SJSA1 (cell line): ENCODE measurements at places on chromosomes 7 and 10. TPM values are rescaled to one million over a fixed set of nuclear protein-coding genes. Genes with fewer than 3 reads are reported as not detected.

- DNase-seq, result peak; percentile 40
These were observed 16.4 kb upstream of the ABCA13 start for GRCh38 chr7:48154792-48155413.

The P4HA1 gene
- total RNA-seq, result 100 and 103 TPM in 2 replicates

GRCh38 chr10:11165591-11166543 is 148.2 kb downstream of the CELF2 start:
- DNase-seq, result no peak

DNA sequence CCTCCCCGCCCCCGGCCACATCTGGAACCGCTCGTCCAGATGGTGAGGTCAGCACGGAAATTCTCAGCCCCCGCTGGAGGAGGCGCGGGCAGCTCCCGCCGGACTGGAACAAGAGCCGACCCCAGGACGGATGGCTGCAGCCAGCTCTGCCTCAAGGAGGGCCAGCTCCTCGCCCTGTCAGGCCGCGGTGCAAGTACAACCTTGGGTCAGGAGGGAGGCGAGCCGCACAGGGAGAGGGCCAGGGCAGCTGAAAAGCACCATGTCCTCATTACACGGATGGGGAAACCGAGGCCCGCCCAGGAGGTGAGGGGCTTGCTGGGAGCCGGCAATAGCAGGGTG is 3.8 kb upstream of the GRIFIN start:
- no peak for DNase-seq

DNA sequence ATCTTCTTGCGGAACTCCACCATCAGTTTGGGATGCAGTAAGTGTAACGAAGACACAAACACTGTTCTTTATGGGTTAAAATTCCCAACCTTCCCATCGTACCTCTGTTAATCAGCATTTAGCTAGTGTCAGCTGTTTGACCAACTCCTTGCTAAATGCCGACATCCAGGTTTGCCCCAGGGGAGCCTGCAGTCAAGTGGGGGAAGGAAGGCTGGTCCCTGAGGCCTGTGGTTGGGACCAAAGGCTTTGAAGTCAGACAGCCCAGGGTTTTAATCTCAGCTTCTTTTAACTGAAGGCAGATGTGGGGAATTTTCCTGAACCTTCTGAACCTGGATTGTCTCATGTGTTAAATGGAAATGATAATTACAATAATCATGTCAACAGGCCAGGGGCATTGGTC is 443.7 kb downstream of the GLRX3 start:
- no peak for DNase-seq

The C10orf95 gene
- not detected in 2 replicates for total RNA-seq

DNA sequence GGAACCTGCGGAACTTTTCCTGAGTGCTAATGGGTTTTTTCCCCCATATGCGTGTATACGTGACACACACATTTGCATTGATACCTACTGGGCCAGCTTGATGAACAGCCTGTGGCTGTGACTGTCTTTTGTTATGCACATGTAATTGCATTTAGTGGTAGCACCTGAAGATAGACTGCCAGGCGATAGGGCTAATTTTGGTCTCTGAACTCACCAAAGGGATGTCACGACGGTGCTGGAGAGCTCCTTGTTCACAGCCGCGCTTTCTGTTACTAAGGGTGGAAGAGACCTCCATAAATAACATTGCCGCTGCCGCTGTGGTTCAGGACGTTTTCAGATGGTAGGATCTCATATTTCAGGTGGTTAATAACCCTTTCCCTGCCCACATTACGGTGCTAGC is 133.2 kb downstream of the CAMK1D start:
- DNase-seq, result no peak

GRCh38 chr10:77911535-77912123 is 14.9 kb downstream of the DLG5 start:
- peak; percentile 44 for DNase-seq

The POM121L12 gene
- not detected in 2 replicates for total RNA-seq

- DNase-seq, result no peak
These were observed 85.0 kb downstream of the LRRN3 start for GRCh38 chr7:111175908-111176441.

- DNase-seq, result no peak
These were observed 569 bp downstream of the ZNF316 start for GRCh38 chr7:6637544-6638229.

The FKBP6 gene
- total RNA-seq, result not detected in 2 replicates

The UPK3BL1 gene
- 20.9 and 21.2 TPM in 2 replicates for total RNA-seq

The JCAD gene
- 15.6 and 24.9 TPM in 2 replicates for total RNA-seq

DNA sequence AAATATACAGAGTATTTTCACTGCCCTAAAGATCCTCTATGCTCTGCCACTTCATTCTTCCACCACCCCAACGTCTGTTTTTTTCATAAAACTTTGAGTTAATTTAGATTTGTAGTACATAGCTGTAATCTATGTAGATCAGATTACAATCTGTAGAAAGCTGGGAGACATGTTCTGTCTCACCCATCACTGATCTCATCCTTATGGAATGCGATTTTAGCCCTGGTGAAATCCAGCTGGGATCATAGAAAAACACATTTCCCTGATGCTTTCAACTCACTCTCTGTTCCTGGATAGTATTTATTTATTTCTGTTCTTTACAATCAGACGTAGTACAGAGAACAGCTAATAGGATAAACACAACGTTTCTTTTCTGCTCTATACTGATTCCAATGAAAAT is 521.0 kb downstream of the KIF20B start:
- peak; percentile 52 for DNase-seq

The TRIM50 gene
- not detected in 2 replicates for total RNA-seq

- DNase-seq, result no peak
These were observed 300.6 kb downstream of the ZEB1 start for GRCh38 chr10:31619531-31620061.

DNA sequence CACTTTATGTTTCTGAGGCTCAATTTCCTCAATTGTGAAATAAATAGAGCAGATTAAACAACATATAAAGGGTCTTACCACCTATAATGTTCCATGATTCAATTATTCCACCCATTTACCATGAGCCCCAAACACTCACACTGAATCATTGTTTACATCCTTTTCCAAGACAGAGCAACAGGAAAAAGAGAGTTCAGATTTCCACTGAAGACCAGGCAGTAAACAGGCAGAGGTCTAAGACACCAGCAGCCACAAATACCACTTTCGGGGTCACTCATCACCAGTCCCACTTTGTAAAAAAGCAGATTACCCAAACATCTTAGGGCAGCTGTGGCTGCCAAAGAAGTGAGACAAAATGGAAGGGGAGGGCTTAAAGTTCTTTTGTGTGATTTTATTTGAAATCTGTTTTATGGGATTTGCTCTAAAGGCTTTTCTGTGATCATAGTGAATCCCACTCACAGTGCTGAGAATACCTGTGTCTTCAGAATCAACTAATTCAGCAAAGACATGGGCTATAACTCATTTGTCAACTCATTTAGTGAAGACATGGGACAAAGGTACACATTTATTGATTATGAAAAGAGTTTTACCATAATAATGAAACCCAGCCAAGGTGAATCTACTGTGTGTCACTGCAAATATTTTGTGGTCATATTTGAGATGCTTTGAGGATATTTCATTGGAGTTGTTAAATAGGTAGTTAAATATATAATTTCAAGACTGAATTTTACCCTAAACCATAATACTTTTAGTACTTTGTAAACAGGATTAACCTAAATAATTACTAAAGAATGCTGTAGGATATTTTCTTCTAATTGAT is 24.8 kb upstream of the DLD start:
- no peak for DNase-seq

GRCh38 chr7:134618756-134619530 is 27.7 kb upstream of the BPGM start:
- no peak for DNase-seq

DNA sequence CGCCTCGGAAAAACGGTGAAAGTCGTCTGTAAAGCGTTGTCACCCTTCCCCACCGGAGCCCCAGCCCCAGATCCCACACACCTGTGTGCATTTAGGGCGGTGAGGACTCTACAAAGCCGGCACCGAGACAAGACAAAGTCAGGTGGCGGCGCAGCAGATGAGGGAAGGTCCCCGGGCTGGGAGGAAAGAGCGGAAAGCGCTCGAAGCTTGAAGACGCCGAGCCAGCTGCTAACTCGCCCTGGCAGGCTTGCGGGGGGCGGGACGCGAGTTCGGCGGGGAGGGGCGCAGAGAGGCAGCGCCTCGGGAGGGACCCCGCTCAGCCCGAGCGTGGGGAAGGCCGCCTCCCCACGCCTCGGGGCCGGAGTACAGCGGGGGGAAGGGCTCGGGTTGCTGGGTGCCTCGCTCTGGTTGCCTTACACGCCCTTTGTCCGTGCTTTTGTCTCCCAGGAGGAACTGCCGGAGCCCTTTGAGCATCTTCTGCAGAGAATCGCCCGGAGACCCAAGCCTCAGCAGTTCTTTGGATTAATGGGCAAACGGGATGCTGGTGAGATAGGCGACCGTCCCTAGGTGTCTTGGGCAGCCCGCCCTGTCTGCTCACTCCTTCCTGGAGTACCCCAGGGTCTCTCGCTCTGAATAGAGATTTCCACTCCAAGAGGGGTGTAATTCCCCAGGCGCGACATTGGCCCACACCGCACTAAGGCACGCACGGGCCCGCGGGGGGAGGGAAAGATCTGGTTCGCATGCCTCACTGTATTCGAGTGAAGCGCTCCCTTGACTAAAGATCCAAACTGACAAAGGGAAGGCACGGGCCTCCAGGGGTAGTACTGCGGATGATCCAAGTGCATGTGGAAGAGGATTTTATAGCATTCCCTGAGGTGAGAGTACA is 1.6 kb downstream of the TAC1 start:
- no peak for DNase-seq

- no peak for DNase-seq
These were observed 20.4 kb downstream of the PHTF2 start for GRCh38 chr7:77819021-77819420.

DNA sequence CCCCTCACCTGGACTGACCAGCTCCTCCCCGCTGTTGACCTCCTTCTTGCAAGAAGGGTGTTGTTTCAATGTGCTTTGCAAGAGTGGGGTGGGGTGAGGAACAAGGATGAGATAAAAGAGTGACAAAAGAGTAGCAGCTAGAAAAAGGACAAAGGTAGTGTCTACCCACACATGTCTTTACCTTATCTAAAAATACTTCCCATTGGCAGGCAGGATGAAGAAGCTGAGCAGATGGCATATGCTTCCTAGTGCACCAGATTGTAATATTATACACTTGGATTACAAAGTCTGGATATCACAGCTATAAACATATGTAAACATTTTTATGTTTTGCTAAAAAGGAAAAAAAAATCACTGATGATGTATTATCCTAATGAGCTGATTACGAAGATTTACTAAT is 34.5 kb downstream of the CHN2 start:
- DNase-seq, result no peak

The GHRHR gene
- total RNA-seq, result not detected in 2 replicates

DNA sequence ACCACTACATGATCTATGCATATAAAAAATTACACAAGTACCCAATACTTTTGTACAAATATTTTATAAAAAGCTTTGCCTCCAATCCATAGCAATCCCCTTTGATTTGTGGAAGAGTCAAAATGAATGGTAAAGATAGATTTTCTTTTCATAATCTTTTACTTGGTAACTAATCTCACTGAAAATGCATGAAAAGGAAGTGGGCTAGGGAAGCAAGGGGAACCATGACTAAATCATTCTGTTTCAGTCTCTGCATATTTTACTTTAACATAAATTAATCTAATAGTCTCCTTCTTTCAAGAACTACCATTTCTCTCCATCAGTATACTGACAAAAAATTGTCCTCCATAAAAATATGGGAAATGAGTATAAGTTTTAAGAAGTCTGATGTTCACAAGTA is 96.9 kb downstream of the TES start:
- DNase-seq, result no peak

GRCh38 chr7:133934977-133935330 is 192.2 kb upstream of the LRGUK start:
- no peak for DNase-seq

DNA sequence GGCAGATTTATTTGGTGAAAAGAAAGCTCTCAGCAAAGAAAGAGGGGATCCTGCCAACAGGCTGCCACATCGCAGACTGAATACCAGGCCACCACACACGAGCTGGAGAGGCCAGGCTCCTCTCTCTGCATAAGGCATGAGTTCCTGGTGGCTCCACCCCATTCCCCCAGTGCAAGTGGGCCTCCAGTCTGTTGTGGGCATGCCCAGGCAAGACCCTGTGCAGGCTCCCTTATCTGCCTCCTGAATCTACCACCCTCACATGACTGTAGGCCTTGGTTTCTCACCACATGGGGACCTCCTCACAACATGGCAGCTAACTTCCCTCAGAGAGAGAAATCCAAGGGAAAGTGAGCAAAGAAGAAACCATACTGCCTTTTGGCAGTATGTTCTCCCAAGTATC is 26.7 kb upstream of the CUL1 start:
- no peak for DNase-seq

DNA sequence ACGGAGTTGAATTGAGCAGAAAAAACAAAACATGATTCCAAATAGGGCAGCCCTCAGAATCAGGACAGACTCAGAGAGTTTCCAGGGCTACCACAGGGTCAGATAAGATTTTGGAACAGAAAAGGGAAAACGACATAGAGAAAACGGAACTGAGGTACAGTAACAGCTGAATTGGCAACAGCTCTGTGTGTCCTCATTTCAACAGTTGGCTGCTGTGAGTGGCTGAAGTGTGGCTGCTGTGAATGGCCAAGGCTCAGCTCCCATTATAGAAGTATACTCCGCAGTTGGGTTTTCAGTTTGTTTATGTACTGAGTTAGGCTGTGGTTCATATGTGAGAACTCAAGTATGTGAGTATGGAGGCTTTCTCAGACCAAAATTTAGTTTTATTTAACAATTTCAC is 32.0 kb downstream of the ANTXRL start:
- no peak for DNase-seq

- DNase-seq, result peak; percentile 38
These were observed 11.4 kb upstream of the SCART1 start for GRCh38 chr10:133442191-133442966.

The AGBL3 gene
- 0.03 and 0.37 TPM in 2 replicates for total RNA-seq

DNA sequence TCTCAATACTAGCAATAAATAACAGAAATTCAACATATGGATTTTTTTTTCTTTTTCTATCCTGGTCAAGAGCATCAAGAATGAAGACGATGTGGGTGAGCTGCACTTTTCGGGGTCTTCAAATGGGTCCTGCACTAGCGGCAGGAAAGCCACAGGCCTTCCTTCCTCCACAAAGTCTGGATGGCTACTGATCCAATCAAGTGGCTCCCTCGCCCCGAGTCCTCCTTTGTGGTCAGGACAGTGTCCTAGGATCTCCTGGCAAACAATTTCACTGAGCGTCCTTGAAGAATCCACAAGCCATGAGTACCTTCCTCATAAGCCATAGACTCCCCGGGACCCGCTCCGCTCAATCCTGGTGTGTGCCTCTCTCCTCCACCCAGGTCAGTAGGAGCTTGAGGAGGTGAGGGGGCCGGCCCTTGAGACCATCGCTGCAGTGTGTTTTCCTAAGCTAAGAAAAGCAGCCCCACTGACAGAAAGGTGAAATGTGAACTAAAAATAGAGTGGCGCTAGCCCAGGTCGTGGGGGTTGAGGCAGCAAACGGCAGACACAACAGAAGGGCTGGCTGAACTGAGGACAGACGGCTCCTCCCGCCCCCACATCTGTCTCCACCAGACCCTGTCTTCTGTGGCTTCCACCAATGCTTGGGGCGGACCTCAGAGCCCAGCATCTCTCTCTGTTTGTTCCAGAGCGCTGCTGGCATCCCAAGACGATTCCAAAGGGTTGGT is 202.3 kb downstream of the HERPUD2 start:
- DNase-seq, result no peak

GRCh38 chr10:56745490-56745889 is 384.4 kb upstream of the ZWINT start:
- no peak for DNase-seq
